GM12878 (cell line): ENCODE measurements at places on chromosomes 5 and 9.

DNA sequence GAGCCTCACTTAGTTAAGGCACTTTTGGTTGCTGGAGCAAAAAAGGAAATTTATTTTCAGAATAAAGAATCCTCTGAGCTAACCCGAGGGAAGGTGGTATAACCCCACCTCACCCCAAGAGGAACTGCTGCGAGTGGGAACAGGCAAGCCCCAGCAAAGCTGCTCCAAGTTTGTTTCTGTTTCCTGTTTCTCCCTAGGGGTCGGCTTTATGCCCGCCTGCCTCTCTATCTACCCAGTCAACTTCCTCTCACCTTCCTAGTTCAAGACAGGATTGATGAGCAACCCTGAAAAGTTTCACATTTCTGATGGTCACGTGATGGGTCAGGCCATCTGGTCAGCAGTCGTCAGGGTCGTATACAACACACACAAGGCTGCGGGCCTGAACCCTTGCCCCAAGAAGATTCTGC, 31.1 kb downstream of the TRIO start:
- peak overlapping the region; percentile 62 for H3K4me3 ChIP-seq
- peak; percentile 63 for DNase-seq
- H3K27me3 ChIP-seq: no peaks in the 10 kb centered on the region
- peak overlapping the region; percentile 71 for H3K27ac ChIP-seq
- no peaks in the 10 kb centered on the region for H3K36me3 ChIP-seq
- peaks cover 57% of the 10 kb centered on the region for H3K4me1 ChIP-seq

- H3K36me3 ChIP-seq: peaks cover 31% of the 10 kb centered on the region
- DNase-seq: no peak
- no peak overlapping the region for H3K4me3 ChIP-seq
- no peaks in the 10 kb centered on the region for H3K27me3 ChIP-seq
- H3K27ac ChIP-seq: no peak overlapping the region
These were observed 64.5 kb downstream of the RCL1 start for GRCh38 chr9:4857163-4857810.

GRCh38 chr5:117463881-117464570, 889.4 kb upstream of the SEMA6A start:
- no peaks in the 10 kb centered on the region for H3K36me3 ChIP-seq
- H3K27me3 ChIP-seq: no peaks in the 10 kb centered on the region
- no peak overlapping the region for H3K27ac ChIP-seq
- no peak overlapping the region for H3K4me3 ChIP-seq

DNA sequence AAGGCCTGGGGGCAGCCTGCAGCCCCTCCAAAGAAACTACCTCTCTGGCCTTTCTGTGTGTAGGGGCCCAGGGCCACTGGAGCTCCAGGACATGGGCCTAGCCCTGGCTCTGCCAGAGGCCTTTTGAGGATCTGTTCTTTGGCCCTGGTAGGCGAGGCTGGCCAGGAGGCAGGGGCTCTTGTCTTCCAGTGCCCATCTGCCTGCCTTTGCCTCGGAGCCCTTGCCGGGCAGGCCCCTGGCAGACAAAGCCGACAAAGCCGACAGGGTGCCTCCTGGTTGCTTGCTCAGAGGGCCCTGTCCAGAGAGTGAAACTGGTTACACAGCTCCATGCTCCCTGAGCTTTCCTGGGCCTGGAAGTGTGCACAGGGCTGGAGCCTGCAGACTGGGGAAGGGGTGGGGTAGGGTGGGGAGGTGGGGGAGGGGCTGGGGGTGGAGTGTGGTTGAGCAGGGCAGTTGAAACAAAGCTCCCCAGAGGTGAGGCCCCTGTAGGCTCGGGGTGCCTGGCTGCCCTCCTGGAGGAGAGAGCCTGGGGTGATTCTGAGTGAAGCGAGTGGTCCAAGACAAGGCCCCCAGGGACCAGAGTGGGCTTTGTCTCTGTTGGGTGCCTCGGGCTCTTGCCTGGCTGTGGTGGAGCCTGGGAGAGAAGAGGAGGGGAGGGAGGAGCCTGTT, 29.3 kb downstream of the PTPA start:
- no peaks in the 10 kb centered on the region for H3K27me3 ChIP-seq
- peaks cover 43% of the 10 kb centered on the region for H3K4me1 ChIP-seq
- no peak for DNase-seq
- peak overlapping the region; percentile 62 for H3K4me3 ChIP-seq
- H3K36me3 ChIP-seq: no peaks in the 10 kb centered on the region; the same call in 1 of the 2 replicates

DNA sequence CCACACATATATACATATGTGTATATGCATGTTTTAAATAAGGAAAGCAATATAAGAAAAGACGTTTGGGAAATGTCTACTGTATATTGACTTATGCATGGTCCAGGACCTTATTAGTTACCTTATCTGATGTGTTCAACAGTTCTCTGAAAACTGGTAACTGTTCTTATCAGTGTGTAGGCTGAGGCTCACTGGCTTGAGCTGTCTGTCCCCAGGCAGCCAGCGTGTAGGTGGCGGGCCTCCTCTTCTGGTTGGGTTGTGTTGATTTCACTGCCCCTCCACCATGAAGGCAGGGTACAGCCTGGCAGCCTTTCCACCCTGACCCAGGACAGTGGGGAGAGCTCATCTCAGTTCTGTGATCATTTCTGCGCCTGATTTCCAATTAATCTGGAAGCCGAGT, 38.7 kb upstream of the SEMA4D start:
- no peak overlapping the region for H3K4me3 ChIP-seq
- no peaks in the 10 kb centered on the region for H3K27me3 ChIP-seq
- H3K27ac ChIP-seq: peak overlapping the region; percentile 30
- peaks cover 22% of the 10 kb centered on the region for H3K4me1 ChIP-seq
- no peaks in the 10 kb centered on the region for H3K36me3 ChIP-seq

- no peak overlapping the region for H3K4me3 ChIP-seq
- H3K36me3 ChIP-seq: no peaks in the 10 kb centered on the region
- no peak for DNase-seq
- H3K27me3 ChIP-seq: no peaks in the 10 kb centered on the region; the same call in 1 of the 2 replicates
- H3K4me1 ChIP-seq: peaks cover 14% of the 10 kb centered on the region
- no peak overlapping the region for H3K27ac ChIP-seq
These were observed 43.0 kb upstream of the NOTCH1 start for GRCh38 chr9:136588663-136589464.

GRCh38 chr5:175765858-175766257, 105.5 kb upstream of the CPLX2 start:
- no peaks in the 10 kb centered on the region for H3K4me1 ChIP-seq
- H3K27me3 ChIP-seq: no peaks in the 10 kb centered on the region
- DNase-seq: no peak
- H3K4me3 ChIP-seq: no peak overlapping the region
- no peak overlapping the region for H3K27ac ChIP-seq

DNA sequence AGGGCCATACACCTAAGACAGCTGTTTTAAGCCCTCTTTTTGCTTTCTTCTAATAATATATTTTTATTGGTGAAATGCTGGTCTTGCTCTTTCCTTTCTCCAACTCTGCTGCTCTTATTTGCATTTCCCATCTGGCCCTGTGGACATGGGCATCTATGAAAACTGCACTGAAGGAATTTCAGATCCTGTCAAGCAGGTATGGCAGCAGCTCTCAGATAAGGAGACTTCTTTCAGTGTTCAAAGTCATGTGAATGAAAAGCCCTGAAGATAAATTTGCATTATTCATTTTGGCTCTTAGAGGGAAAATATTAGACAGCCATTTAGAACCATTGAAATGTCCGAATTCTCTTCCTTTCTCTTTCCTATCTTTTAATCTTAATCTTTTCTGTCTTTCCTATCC, 668.0 kb upstream of the RIOK2 start:
- no peaks in the 10 kb centered on the region for H3K27me3 ChIP-seq
- no peak for DNase-seq
- no peaks in the 10 kb centered on the region for H3K4me1 ChIP-seq
- H3K27ac ChIP-seq: no peak overlapping the region
- H3K4me3 ChIP-seq: no peak overlapping the region

DNA sequence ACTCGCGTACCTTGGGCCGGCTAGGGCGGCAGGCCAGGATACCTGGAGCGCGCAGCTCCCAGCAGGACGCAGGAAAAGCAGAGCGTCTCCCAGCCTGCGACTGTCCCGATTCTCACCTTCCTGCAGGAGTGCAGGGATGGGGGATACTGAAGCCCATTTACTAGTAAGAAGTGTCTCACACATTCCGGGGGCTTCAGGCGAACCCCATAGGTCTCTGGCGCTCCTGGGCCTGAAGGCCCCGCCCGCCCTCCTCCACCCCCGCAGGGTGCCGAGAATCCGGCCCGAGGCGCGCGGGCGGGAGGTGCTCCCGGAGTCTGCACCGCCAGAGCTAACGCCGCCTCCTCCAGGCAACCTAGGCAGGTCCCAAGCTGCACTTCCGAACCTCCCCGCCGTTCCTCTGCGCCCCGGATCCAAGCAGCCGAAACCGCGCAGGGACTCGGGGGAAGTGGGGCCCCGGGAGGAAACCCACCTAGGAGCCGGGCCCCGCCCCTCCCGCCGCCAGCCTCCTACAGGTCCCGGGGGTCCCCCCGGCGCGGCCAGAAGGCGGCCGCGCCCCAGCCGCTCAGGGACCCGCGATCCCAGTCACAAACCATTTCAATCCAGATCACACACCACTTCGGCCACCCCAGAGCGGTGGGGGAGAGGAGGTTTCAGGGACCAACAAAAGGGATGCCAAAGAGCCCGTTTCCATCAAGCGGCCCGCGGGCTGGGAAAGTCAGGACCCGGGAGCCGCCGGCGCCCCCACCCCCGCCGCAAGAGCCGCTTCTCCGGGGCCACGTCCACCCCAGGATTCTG, 1.2 kb downstream of the ROR2 start:
- no peak overlapping the region for H3K4me3 ChIP-seq
- DNase-seq: no peak
- H3K27ac ChIP-seq: no peak overlapping the region
- H3K27me3 ChIP-seq: peaks cover 25% of the 10 kb centered on the region
- no peaks in the 10 kb centered on the region for H3K36me3 ChIP-seq
- H3K4me1 ChIP-seq: no peaks in the 10 kb centered on the region

- H3K36me3 ChIP-seq: no peaks in the 10 kb centered on the region
- DNase-seq: peak; percentile 96
- H3K27ac ChIP-seq: peak overlapping the region; percentile 41
- H3K4me3 ChIP-seq: peak overlapping the region; percentile 14; the same call in 1 of the 2 replicates
- H3K4me1 ChIP-seq: peaks cover 58% of the 10 kb centered on the region
These were observed 126.6 kb upstream of the IL12B start for GRCh38 chr5:159456722-159457465.

DNA sequence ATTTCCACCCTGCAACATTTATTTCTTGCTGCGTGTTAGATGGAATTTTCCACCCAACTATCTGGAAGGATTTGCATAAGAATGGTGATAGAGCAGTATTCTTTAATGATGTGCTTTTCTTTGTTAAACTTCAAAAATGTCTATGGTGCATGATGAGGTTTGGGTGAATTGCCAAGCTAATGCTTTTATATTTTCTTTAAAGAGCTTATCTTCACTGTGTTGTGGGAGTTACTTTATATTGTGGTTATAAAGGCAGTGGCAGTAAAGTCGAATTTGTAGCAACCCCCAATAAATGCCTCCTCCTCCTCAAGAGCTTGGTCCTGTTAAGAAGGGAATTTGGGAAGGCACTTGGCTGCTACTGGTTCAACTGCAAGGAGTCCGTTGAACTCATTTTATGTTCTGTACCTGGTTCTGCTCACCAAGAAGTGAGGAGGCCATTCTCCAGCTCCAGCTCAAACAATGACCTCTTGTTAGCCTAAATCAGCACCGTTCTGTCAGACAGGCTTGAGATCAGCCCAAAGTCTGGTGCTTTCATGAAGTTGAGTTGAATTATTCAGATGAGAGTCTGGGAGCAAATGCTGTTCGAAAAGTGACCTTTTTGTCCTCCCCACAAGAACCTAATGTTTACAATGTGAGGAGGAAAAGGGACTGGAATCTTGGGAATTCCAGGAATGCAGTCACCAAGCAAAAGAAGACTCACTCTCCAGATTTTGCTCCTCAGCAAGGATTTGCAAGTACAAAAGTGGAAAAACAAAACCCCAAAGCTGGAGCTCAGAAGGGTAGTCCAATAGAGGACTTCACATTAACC, 217.0 kb downstream of the TMEM38B start:
- DNase-seq: no peak
- H3K27ac ChIP-seq: no peak overlapping the region
- no peaks in the 10 kb centered on the region for H3K27me3 ChIP-seq

- H3K36me3 ChIP-seq: no peaks in the 10 kb centered on the region
- H3K27ac ChIP-seq: no peak overlapping the region
- H3K27me3 ChIP-seq: no peaks in the 10 kb centered on the region
- DNase-seq: no peak
- H3K4me1 ChIP-seq: no peaks in the 10 kb centered on the region
These were observed 462.5 kb upstream of the TYRP1 start for GRCh38 chr9:12230708-12231107.

- no peaks in the 10 kb centered on the region for H3K27me3 ChIP-seq
- H3K4me3 ChIP-seq: no peak overlapping the region
- peaks cover 60% of the 10 kb centered on the region for H3K36me3 ChIP-seq
- DNase-seq: no peak
These were observed 26.0 kb downstream of the SLC31A2 start for GRCh38 chr9:113176803-113177202.

DNA sequence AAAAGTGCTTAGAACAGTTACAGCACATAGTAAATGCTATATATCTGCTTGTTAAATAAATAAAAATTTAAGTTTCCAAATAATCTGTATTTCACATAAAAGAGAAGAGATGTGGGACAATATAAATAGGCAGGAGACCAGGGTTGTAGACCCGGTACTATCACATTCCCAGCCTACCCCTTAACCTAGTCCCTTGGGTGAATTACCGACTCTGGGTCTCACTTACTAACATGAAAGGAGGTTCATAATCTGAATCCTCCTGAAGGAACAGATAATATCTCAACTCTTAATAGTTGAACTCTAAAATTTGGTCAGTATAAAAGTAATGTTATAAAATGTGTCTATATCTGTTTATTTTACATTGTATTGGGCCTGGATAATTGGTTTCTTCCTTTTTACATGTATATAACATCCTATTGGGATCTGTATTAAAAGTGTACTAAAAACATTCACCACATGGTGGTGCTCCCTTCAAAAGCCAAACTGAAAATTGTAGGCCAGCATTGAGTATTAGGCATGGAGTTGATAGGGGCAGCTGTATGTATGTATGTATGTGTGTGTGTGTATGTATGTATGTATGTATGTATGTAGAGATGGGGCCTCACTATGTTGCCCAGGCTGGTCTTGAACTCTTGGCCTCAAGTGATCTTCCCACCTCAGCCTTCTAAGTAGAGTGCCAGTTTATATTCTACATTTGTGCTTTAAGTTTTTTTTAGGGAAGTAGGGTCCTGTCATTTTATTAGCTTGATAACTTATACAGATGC, 64.2 kb upstream of the ABL1 start:
- no peaks in the 10 kb centered on the region for H3K27me3 ChIP-seq
- no peak for DNase-seq
